ENCODE measurements at places on chromosomes 3 and 15.

DNA sequence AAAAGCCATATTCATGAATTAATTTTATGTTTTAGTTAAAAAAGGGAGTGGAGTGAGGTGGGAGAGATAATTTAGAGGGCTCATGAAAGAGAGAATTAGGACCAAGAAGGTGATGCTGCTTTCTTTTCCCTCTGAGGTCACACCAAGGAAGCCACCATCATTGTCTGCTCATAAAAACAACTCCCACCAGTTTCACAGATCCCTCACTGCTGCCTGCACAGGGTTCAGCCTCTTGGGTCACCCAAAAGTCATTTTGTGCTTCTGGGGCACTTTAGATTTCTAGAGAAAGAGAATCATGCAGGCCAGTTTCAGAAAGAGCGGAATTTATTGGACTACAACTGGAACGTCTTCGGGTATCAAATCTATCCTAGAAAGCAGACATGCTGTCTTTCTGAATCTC lies 241.4 kb upstream of the EOMES start:
- DNase-seq, result no peak

DNA sequence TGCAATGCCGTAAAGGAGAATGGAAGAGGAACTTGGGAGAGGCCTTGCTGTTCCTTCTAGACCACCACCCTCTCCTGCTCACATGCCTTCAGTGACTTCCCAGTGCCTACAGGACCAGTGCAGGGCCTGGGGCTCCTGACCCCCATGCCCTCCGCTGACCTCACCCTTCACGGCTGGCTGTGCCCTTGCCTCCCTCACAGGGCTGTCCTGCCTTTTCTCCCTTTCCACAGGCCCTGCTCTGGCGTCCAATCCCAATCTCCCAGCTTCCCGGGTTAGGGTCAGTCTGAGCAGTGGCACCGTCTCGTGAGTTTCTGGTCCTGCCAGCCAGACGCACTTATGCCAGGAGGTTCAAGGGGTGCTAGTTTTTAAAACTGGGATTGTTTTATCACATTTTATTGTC lies 110.4 kb downstream of the WNT7A start:
- no peak for DNase-seq

DNA sequence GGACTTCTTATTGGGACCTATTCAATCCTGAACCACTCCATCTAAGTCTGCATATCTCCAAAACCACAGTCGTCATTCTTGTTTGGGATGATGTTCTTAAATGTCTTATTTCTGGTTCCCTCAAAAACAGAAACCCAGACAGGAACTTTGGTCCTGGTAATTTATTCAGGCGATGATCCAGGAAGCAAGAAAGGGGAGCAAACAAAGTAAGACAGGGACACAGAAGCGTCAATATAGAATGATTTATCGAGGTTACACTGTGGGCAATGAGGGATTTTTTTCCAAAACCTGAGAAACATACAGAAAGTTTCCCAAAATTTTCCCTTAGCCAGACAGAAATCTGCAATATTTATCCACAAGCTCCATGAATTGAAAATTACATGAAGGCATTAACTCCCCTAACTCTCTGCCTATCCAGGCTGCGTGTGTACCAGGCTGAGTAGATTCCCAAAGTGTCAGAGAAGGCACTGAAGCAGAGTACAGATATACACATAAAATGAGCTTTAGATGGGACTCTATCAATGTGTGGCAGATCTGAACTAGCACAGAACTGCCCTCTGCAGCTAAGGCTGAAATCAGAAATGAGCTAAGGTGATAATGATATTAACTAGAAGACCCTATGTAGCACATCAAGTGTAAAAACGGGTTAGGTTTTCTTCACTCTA lies 43.2 kb downstream of the TP63 start:
- no peak for DNase-seq

DNA sequence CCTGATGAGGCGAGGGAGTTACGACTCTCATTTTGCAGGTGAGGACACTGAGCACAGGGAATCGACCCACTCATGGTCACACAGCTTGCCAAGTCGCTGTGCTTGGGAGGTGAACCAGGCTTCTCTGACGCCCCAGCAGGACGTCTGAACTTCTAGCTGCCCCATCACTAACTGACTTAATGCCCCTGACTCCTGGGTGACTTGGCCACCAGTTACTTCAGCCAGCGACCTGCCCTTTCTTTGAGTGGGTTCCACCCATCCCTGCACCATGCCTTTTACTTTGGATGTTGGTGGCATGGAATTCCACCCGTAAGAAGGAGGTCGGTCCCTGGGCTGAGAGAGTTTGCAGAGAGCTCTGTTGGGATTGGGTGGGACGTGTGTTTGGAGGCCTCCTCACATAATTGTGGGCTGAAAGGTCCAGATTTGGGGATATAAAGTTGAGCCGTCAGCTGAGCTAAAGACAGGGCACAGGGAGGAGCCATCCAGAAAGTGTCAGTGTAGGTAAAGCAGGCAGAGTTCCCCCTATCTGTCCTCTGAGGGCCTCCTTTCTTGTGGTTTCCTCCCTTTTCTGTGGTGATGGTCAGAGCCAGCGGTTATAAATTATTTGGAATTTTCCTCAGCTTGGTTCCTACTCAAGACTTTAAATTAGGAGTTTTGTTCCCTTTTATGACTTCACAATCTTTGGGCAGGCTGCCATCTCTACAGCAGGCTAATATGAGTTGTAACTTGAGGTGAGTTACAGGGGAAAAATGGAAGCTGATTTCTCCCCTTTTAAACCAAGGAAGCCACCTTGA lies 55.0 kb downstream of the FLNB start:
- no peak for DNase-seq

GRCh38 chr15:26660241-26660640 lies 112.6 kb downstream of the GABRB3 start:
- no peak for DNase-seq

DNA sequence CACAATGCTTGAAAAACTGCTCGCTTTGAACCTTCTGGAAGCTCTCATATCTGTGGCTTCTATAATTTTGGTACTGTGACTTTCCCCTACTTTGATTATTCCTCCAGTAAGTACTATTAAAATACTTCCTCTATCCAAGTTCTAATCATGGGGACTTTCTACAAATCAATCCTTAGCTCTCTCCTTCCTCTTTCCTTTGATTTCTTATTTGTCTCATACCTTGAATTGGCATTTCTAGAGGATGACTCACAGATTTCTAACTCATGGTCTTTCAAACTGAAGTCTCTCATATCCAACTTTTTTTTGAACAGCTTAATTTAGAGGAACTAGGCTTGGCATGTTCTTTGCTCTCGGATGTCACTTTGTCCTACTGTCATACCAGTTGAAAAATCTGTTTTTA lies 241.8 kb downstream of the TBC1D5 start:
- no peak for DNase-seq

DNA sequence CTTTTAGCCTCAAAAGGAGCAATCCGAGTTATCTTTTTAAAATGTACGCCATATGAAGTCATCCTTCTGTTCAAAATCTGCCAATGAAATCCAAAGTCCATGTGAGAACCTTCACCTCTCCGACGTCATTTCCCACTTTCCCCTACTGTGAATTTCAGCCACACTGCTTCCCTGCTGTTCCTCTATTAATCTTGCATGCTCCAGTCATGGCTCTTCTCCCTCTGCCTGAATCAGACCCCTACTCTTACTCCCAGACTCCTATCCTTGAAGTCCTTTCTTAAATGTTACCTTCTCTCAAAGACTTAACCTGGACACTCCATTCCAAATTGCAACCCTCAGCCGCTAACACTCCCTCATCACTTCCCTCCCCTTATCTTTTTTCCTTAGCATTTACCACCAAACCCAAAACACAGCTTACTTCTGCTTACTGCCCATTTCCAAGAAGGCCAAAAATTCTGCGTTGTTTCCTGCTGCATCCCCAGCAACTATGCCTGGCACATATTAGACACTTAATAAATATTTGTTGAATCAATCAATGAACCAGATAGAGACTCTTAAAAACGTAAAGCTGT lies 1.2 kb downstream of the NKIRAS1 start:
- no peak for DNase-seq

DNA sequence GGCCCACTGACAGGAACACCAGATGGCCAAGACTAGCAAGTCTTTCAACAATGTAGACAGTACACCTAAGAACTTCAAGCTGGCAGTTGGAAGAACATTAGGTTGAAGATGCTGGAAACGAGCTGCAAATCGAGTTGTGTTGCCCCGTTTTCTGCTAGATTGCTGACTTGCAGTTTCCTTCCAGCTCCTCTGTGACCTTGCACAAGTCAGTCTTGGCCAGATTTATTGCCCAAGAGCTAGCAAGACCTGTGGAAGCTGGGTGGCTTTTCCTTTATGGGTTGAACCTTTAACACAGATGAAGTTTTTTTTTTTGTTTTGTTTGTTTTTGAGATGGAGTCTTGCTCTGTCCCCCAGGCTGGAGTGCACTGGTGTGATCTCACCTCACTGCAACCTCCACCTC lies 2.9 kb upstream of the RBM6 start:
- DNase-seq, result no peak

GRCh38 chr15:25481208-25481859 lies 42.5 kb upstream of the UBE3A start:
- no peak for DNase-seq

DNA sequence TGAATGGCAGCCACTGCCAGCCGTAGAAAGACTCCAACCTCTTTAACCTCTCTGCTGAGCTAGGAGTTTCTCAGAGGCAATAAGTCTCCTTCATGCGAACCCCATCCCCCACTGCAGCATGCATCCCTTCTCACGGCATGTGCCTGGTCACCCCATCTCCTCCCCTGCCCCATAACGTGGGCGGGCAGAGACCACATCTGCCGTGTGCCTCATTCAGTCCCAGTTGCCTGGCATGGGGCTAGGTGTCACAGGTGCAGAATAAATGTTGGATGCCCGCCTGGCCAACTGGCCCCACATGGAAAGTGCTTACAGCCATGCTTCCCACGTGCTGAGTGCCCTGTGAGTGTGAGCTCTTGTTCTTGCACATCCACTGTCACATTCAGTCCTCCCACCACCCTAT lies 43.5 kb upstream of the NTRK3 start:
- DNase-seq, result no peak

GRCh38 chr3:138875754-138876664 lies 41.3 kb upstream of the PIK3CB start:
- no peak for DNase-seq

- DNase-seq, result no peak
Observed at GRCh38 chr15:44186705-44187104, 8.4 kb downstream of the FRMD5 start.

Measured in AG04450 (cell line).